ENCODE measurements at places on chromosomes 2 and 18. TPM values are rescaled to one million over a fixed set of nuclear protein-coding genes. Genes with fewer than 3 reads are reported as not detected.

- DNase-seq = no peak
- no peaks in the 10 kb centered on the region for H3K36me3 ChIP-seq
- no peaks in the 10 kb centered on the region for H3K4me1 ChIP-seq
- H3K27ac ChIP-seq = no peak overlapping the region
Observed at GRCh38 chr2:176612736-176613135, 343.5 kb downstream of the MTX2 start.

GPR75 gene
- 1.3 TPM for total RNA-seq

ANKRD30B gene
- total RNA-seq = not detected

- peak overlapping the region; percentile 75 for H3K4me3 ChIP-seq
- H3K27me3 ChIP-seq = no peaks in the 10 kb centered on the region
- H3K4me1 ChIP-seq = peaks cover 24% of the 10 kb centered on the region
- no peak for DNase-seq
Observed at GRCh38 chr2:239401881-239402233, 1.0 kb upstream of the HDAC4 start.

ALPG gene
- total RNA-seq = not detected

MEIS1 gene
- 13.6 TPM for total RNA-seq

GRCh38 chr2:119475225-119475856 is 43.7 kb downstream of the TMEM37 start:
- H3K36me3 ChIP-seq = no peaks in the 10 kb centered on the region
- DNase-seq = no peak
- no peaks in the 10 kb centered on the region for H3K27me3 ChIP-seq

- no peak overlapping the region for H3K4me3 ChIP-seq
- DNase-seq = no peak
- H3K4me1 ChIP-seq = no peaks in the 10 kb centered on the region
- H3K27ac ChIP-seq = no peak overlapping the region
- H3K27me3 ChIP-seq = no peaks in the 10 kb centered on the region
Observed at GRCh38 chr2:8537562-8538155, 144.2 kb upstream of the ID2 start.

KHK gene
- total RNA-seq = 0.82 TPM

DNA sequence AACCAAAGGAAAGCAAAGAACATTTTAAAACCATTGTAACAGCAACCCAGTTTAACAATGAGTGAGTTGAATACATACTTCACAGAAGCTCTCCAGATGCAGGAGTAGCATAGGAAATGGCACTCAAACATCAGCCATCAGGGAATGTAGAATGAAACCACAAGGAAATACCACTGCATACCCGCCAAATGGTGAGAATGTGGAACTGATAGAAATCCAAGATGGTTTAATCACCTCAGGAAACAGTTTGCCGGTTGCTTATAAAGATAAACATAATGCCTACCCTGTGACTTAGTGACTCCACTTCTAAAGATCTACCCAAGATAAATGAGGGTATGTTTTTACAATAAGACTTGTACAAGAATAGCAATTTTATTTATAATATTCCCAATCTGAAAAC is 132.0 kb downstream of the GALNT1 start:
- no peaks in the 10 kb centered on the region for H3K27me3 ChIP-seq
- no peaks in the 10 kb centered on the region for H3K4me1 ChIP-seq
- H3K27ac ChIP-seq = no peak overlapping the region
- no peak for DNase-seq

All from right atrium auricular region (tissue), 2 donors.